ENCODE measurements at places on chromosomes 7 and 10.

- no peak for DNase-seq
These were observed 811.2 kb downstream of the TYW1 start for GRCh38 chr7:67807826-67808225.

GRCh38 chr10:112938808-112939482 is 11.1 kb upstream of the TCF7L2 start:
- DNase-seq: no peak

DNA sequence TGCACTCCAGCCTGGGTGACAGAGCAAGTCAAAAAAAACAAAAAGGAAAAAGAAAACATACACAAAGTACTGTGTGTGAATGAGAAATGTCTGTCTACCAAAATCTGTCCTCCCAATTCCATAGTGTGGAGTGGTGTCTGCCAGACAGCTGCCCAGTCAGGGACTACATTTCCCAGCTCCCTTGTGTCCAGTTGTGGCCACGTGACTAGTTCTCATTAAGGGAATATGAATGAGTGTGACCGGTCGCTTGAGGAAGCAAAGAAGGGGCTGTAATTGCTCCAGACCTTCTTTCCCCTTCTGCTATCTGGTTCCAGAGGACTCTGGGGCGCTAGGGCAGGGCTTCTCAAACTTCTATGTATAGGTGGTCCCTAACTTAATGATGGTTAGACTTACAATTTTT is 204.1 kb downstream of the PHTF2 start:
- no peak for DNase-seq

DNA sequence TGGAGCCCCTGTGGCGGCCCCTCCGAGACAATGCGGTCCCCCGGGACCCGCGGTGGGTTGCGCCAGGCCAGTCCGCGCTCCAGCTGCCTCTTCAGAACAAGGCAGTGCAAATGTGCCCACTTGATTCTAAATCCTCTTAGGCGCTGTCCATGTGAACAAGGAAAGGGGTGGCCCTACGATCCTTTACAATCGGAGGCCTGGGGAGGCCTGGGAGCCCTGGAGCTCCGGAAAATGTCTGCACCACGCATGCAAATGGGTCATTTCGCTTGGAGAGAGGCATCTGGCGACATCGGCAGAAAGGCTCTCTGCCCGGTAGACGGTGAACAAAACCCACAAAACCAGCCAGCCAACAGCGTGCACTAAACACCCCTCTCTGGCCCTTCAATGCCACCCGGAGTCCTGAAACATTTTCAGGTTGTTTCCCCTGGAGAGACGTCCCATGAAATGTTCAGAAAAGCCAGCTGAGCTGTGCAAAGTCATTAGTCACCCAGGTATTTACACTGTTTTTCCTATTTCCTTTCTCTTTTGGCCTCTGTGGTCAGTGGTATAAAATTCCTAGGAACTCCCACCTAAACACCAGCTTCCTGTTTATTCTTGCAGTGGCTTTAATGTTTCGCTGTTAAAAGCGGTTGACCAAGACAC is 102.8 kb upstream of the ZNF438 start:
- peak; percentile 62 for DNase-seq

GRCh38 chr10:71432101-71432905 is 35.6 kb downstream of the CDH23 start:
- no peak for DNase-seq

DNA sequence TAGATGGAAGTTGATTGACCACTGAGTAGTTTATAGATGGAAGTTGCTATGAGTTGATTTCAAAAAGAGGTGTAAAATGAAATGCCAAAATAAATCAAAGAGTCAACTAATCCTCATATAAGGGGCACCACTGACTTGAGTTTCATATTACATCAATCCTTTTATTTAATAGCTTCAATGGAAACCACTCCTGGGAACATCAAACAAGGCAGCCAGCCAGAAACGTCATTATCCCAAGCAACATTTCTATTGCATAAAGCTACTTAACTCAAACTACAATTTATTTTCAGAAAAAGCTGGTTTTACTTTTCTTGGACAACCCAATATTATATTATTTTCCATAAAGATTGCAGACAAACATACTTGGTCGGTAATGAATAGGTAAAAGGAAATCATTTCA is 162.1 kb downstream of the TSPAN12 start:
- DNase-seq: no peak

- no peak for DNase-seq
These were observed 242.8 kb downstream of the ELFN1 start for GRCh38 chr7:1912593-1913465.

GRCh38 chr7:42351316-42351935 is 114.4 kb upstream of the GLI3 start:
- no peak for DNase-seq

DNA sequence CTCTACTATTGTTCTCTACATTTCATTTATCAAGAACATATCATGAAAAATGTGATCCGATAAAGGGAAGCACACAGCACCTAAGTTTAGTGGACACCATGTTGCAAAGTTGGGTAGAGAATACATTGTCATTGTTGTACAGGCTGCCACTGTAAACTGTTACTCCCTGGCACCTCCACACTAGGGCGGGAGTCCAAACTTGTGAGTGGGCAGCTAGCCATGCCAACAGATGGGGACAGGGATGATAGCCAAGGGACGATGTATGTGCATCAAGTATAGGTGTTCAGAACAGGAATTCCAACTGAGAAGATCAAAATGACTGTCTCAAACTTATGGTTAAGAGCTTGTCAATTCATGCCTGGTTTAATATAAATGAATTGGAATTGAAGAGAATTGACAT is 31.1 kb upstream of the COMMD3 start:
- no peak for DNase-seq

DNA sequence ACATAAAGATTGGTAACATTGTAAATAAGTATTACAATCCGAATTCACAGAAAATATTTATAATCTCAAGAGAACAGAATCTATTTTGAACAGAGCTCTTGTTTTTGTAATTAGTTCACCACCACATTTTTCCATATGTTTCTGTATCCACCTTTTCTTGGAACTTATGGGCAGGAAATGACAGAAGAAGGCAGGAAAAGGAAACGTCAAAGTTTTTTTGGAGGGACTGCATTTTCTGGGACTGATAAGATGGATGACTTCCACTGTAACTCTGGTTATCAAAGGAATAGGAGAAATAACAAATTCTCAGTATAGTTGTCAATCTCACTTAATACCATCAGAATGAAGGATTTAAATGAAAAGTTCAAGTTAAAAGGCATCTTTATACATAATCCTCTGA is 75.1 kb upstream of the SMNDC1 start:
- no peak for DNase-seq

GRCh38 chr7:36958111-36958733 is 233.9 kb upstream of the AOAH start:
- no peak for DNase-seq

- no peak for DNase-seq
These were observed 832.1 kb downstream of the SORCS3 start for GRCh38 chr10:105473170-105473569.

DNA sequence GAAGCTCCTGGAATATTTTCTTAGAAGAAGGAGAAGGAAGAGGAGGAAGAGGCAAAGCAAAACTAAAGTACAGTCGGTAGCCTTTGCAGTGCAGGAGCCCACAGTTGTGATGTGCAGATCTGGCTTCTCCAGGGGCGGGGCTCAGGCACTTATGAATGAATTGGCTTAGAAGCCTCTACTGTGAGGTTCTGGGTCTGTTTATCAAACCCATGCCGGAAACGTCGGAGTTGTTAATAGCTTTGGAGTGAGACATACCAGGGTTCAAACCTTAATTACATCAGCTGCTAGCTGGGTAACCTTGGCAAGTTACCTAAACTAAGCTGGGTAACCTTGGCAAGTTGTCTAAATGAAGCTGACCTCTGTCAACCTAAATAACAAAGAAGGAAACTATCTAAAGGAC is 89.3 kb upstream of the PITRM1 start:
- no peak for DNase-seq

- no peak for DNase-seq
These were observed 122.8 kb downstream of the KAT6B start for GRCh38 chr10:74949034-74949832.

DNA sequence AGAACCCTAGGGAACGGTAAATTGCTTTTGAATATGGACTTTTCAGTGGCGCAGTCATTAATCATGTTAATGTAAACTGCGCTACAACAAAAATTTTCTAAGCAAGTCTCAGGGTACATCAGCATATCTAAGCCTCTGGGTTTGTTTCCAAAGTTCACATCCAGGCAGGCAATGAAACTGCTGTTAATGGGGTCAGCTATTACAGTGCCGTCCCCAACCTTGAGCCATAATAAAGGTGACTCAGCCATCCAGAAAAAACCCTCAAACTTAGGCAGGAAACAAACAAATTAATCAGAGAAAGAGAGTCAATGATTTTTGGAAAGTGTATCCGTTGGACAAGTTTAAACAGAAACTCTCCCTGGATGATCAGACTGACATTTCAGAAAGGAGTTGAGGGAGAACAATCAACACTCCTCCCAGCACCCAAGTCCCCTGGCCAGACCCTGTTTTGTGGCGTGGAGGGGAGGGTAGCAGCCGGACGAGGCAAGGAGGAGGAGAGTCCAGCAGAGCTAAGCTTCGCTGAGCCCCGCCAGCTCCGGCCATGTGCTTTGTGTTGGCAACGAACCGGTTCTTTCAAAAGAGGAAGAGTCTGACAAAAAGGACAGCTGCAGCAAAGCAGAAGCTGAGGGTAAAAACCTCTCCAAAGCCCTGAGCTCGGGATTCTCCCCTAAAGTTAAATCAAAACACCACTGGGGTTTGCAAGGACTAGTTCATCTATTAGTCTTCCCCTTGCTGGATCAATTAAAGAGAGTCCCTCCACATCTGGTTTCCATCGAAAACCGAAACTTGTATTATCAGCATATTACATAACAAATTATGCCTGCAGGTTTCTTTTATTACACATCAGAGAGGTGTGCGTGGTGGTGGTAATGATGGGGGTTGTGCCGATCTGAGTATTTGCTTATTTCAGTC is 3.6 kb downstream of the FAM53B start:
- peak; percentile 72 for DNase-seq

- DNase-seq: no peak
These were observed 29.3 kb upstream of the PRKAR1B start for GRCh38 chr7:756231-756927.

DNA sequence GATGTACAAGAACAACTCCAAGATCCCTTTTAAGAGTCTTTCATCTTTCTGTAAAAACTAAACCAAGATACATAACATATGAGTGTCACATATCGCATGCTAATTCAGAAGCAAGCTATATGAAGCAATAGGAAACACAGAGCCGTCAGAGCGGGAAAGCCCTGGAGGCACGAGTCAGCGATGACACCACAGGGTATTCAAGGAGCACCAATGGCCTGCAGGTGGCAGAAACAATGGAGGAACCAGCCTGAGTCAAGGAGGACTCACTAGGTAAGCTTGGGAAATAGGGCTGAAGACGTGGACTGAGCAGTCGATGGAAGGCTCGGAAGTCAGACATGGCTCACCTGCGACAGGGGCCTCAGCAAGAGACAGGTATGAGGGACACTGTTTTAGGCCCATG is 214.4 kb downstream of the FAM107B start:
- DNase-seq: no peak

GRCh38 chr7:28137463-28137862 is 43.1 kb downstream of the JAZF1 start:
- DNase-seq: no peak

GRCh38 chr7:92836489-92836999 is at the start of gene CDK6:
Gene CDK6, minus strand, starts transcription at chr7:92836573. Its CDS starts 3,250 bp downstream, at chr7:92833323.
- DNase-seq: peak; percentile 14

DNA sequence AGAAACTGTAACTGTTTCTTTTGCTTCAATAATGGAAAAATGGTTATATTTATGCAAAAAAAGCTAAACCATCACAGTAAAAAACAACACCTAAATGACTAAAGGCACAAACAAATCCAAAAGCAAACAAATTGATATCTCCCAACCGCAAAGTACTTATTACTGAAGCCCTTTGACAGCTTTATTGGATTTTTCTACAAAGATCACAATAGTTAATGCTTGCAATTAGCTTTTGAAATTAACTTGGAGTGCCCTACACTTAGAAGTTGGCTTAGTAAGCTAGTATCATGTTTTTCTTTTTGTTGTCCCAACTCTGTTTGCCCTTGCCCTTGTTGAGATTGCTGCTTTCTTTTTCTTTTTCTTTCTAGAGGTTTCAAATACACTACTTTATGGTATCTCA is 257.5 kb downstream of the INHBA start:
- DNase-seq: no peak

GRCh38 chr7:11642841-11643240 is 189.2 kb downstream of the THSD7A start:
- DNase-seq: no peak

- DNase-seq: no peak
These were observed 607.6 kb upstream of the DPP6 start for GRCh38 chr7:153444641-153445040.

GRCh38 chr7:143351060-143351459 is 11.5 kb downstream of the FAM131B start:
- no peak for DNase-seq

- DNase-seq: no peak
These were observed 1.3 kb upstream of the PRKAG2 start for GRCh38 chr7:151877911-151878835.

DNA sequence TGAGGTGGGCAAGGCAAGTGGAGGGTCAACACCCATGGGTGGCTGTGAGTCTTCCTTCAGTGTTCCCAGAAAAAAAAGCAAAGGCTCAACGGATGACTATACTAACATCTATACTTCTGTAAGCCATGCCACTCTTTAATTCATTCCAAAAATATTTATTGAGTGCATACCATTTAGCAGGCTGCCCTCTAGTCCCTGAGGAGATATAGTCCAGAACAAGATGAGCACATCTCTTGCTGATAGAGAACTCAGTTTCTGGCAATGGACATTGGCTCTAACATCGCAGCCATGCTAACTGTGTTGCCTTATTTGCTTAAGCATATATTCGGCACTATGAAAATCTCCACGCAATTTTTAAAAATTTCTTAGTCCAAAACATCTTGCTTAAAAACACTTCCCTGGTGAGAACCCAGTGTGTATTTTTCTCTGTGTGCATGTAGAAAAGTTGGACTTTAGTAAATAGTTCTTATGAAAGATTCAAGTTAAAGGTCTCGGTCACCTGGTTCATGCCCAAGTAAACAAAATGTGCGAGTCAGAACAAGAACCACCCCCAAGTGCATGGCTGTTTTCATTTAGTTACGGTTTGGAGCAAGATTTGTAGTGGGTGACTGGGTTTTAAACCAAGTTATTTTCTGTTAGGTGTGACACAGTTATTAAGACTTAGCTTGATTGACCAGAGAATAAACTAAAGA is 69.8 kb downstream of the MET start:
- no peak for DNase-seq

DNA sequence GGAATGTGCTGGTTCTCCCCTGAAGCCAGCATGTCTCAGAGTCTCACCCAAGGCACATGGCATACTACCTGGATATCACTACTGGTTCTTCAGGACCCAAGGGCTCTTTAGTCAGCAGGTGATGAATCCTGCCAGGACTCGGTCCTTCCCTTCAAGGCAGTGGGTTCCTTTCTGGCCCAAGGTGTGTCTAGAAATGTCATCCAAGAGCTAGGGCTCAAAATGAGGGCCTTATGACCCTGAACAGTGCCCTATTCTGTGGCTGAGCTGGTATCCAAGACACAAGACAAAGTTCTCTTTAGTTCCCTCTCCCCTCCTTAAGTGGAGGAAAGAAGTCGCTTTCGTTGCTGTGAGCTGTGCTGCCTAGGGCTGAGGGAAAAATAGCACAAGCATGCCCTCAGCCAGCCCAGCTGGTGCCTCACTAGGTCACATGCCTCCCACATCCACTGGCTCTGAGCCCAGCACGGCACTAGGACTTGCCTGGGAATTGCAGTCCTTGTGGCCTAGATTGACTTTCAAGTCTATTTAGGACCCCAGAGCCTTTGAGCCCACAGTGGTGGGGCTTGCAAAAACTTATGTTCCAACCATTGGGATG is 106.0 kb downstream of the BMS1 start:
- DNase-seq: no peak

All from hippocampal formation (tissue), 2 donors.